ENCODE measurements at places on chromosomes 12 and 14.
A peak's percentile ranks its signal among the peaks of the same experiment; 100 is the strongest.

DNA sequence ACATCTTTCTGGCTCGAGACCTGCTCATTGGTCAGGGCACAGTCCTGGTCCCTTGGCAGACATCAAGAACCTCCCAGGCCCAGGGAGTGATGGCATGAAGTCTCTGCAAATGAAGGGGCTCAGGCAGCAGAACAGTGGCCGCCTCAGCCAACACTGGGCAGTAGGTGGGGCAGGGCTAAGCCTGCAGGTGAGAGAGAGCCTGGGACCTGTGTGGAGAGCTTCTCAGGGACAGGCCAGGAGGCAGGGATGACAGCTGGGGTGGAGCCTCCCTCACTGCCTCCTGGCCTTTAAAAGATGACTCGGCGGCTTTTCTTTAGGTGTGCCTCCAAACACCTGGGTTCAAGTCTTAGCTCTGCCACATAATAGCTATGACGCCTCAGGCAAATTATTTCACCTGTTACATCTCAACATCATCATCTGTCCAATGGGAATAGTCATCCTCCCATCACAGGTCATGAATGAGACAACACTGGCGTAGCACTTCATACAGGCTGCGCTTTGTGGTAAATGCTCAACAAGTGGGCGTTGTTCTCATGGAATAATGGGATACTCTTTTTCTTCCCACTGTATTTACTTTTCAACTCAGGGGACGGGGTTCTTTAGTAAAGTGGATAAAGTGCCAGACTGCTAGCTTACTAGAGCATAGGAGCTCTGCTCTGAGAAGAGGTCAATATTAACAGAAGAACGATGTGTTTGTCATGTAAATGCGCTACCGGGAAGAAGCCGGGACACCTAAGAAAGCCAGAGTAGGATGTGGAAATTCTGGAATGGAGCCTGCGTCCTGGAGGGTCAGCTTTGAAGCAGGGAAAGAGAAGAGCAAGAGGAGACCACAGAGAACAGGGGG, 277.4 kb downstream of the FOXN3 start:
- DNase-seq: no peak

- DNase-seq: peak; percentile 91
These were observed at the start of gene C12orf43 for GRCh38 chr12:121015825-121016766. Gene C12orf43 (minus strand): TSS chr12:121016487. CDS start chr12:121016474, 13 bp downstream.

- DNase-seq: peak; percentile 10
These were observed 636 bp downstream of the GOLGA3 start for GRCh38 chr12:132827763-132828703.

DNA sequence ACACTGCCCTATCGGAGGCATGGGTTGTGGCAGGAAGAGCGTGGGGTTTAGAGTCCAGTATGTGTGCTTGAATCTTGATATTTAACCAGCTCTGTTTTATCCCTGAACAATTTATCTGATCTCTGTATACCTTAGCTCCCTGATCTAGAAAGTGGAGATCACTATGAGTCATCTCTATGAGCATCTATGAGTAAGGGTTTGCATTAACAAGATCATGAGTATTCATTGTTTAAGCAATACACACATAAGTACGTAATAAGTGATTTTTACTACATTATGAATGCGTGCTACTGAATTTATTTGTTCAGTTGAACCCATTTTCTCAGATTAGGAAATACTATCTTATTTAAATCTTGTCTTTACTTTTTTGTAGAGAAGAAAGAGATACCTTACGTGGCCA, 49.4 kb downstream of the GPATCH2L start:
- DNase-seq: no peak

DNA sequence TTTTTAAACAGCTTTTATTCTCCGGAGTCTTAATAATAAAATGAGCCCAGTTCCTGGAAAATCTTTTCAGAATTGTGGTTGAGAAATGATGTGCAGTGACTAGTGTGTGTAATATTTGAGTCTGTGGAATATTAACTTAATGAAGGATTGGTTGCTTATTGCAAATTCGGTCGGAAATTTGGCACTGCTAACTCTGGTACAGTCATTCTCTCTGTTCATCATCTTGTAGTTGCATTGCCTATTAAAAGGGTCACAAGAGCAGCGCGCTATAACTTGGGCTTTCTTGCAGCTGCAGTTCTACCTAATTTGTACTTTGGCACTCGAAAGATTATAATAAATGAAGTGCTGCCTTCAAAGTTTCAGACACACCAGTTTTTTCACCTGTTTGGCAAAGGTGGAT, 146.0 kb downstream of the FLRT2 start:
- no peak for DNase-seq

GRCh38 chr12:106090591-106091445, 47.9 kb downstream of the NUAK1 start:
- DNase-seq: peak; percentile 25

DNA sequence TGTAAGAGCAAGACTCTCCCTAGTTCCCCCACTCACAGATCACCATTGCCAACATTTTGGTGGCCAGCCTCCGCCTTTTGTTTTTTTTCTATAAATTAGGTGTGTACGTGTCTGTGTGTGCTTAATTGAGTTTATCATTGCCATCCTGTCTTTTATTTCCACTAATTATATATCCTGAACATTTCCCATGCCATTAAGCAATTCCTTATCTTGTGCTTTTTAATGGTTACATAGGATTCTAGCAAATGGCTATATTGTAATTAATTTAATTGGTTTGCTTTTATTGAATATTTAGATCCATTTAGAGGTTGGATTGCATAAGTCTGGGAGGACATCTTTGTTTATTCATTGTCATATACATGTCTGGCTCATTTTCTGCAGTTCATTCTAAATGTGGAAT, 107.3 kb upstream of the RTL1 start:
- no peak for DNase-seq

- DNase-seq: no peak
These were observed 30.3 kb downstream of the HMGA2 start for GRCh38 chr12:65854629-65855028.

GRCh38 chr14:84027351-84027750, 1502.6 kb upstream of the FLRT2 start:
- no peak for DNase-seq

- no peak for DNase-seq
These were observed 78.5 kb downstream of the DICER1 start for GRCh38 chr14:95078867-95079266.

DNA sequence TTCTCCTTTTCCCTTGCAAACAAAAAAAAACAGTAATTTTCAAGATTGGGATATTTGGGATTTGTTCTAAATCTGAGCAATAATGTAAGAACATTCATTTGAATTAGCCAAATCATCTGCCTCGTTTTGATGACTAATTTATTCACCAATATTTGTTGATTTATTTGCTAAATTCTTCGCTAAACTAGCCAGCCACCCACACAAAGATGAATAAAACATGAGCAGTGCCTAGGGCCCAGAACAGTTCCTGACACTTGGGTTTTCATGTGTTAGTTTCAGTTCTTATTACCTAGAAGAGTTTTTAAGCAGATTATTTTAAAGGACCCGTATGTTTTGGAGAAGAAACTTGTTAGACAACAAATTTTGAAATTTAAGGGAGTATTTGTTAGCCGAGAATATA, 1.4 kb downstream of the ETNK1 start:
- peak; percentile 67 for DNase-seq

GRCh38 chr12:56682323-56682722, 5.8 kb downstream of the PTGES3 start:
- no peak for DNase-seq

DNA sequence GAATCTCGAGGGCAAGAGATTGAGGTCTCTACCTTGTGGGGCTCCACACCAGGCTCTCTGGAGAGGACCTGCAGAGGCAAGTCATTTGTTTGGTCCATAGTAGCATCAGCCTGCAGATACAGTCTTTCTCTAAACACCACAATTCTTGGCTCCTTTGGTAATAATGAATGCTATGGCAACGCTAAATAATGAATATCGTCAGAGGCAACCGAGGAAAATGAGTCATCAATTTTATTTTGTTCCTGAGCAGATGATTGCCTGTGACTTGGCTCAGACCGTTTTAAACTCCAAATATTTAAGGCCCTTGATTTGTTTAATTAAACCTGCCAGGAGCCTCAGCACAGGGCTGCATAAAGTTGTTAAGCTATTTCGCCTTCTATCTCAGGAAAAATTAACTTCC, 924.1 kb upstream of the TMEM132C start:
- no peak for DNase-seq

DNA sequence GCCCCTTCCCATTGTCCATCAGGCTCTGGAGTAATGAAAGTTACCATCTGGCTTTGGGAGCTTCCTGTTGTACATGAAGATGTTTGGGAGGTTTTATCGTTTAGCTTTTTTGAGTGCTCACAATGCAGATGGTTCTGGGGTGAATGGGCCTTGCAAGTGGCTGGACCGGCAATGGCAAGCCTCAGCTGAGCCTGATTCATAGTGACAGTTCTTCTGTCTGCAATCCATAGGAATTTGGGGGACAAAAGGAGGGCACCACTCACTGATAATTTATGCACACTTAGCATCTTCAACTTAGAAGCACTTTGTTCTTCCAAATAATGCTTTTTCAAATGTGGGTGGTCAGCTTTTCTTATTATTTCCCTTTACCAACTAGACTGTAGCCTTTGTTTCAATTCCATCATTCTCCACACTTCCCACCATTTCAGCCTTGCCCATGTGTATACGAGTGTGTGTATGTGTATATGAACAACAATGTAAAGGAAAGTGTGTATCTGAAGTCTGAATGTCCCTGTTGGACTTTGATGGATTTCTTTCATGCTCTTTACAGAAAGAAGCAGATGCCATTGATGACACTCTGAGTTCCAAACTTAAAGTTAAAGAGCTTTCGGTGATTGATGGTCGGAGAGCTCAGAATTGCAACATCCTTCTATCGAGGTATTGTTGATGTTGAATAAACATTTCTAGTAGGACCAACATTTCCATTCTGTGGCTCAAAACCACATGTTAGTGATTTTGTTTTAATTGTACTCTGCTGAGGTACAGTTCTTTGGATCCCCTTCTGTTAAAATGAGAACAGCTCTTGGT, 125.5 kb downstream of the GPR135 start:
- DNase-seq: no peak

- DNase-seq: no peak
These were observed 152.8 kb upstream of the PTPRQ start for GRCh38 chr12:80291108-80291754.

GRCh38 chr14:22570132-22570949, 18.7 kb downstream of the DAD1 start:
- DNase-seq: peak; percentile 75

- peak; percentile 60 for DNase-seq
These were observed 15.3 kb upstream of the CNOT2 start for GRCh38 chr12:70227911-70228310.

GRCh38 chr14:104427131-104427851, 152.3 kb upstream of the C14orf180 start:
- DNase-seq: no peak
